ENCODE measurements at places on chromosomes 7 and 10.

- no peak for DNase-seq
These were observed 290.5 kb downstream of the USP6NL start for GRCh38 chr10:11320809-11321520.

GRCh38 chr10:21740989-21741388 is 207.0 kb downstream of the MLLT10 start:
- DNase-seq: no peak

GRCh38 chr10:7421526-7421925 is 10.7 kb upstream of the SFMBT2 start:
- DNase-seq: no peak

- DNase-seq: no peak
These were observed 12.5 kb downstream of the SHOC2 start for GRCh38 chr10:110931769-110932381.

- DNase-seq: no peak
These were observed 447.2 kb downstream of the INHBA start for GRCh38 chr7:41255716-41256115.

- DNase-seq: no peak
These were observed 23.5 kb upstream of the PANK1 start for GRCh38 chr10:89668386-89669071.

GRCh38 chr7:83036130-83036529 is 126.6 kb downstream of the PCLO start:
- DNase-seq: no peak

GRCh38 chr10:10500937-10501336 is 516.7 kb upstream of the CELF2 start:
- no peak for DNase-seq

- no peak for DNase-seq
These were observed 233.1 kb downstream of the PLXNA4 start for GRCh38 chr7:132343199-132343598.

Measured in stimulated activated CD4-positive, alpha-beta T cell treated with anti-CD3 and anti-CD28 coated beads, Interleukin-2, amount 100 ng/mL, for 4 hours (primary cell).